ENCODE measurements at places on chromosomes 3 and 15. TPM values are rescaled to one million over a fixed set of nuclear protein-coding genes. Genes with fewer than 3 reads are reported as not detected.
A peak's percentile ranks its signal among the peaks of the same experiment; 100 is the strongest.

DNA sequence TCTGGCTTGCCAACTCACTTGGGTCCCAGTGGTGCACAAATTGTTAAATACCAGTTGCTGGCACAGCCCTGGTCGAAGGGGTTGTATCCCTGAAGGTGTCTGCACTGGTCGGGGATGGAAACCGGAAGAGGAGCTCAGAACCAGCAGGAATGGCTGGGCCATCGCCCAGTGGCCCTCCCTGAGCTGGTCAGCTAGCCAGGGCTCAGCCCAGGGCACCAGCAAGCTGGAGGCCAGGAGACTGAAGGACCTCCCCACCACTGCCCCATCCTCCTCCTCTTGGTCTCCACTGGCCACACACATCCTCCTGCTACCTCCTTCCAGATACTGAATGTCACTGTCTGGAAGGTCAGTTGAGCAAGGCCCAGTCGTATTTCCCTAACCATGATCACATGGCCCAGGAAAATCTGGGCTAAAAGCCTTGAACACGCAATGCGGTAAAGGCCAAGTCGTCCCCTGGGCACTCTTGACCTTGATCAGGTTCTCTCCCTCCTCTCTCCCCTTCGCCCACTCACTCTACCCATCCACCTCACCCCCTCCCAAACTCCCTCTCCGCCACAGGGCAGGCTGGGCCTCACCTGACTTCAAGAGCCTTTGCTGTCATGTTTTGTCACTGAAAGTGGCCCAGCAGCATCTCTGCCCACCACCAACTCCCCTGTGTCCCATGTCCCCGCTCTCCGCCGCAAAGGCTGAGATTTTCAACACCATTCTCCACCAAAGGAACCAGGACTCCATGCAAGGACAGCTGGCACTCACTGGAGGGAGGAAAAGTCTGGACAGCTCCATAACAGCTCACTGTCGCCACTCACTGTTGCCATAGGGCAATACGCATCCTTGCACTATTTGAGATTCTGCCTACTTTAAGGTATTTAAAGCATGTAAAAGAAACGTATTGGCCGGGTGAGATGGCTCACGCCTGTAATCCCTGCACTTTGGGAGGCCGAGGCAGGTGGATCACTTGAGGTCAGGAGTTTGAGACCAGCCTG, 12.1 kb downstream of the ZDHHC19 start:
- no peak for DNase-seq

DNA sequence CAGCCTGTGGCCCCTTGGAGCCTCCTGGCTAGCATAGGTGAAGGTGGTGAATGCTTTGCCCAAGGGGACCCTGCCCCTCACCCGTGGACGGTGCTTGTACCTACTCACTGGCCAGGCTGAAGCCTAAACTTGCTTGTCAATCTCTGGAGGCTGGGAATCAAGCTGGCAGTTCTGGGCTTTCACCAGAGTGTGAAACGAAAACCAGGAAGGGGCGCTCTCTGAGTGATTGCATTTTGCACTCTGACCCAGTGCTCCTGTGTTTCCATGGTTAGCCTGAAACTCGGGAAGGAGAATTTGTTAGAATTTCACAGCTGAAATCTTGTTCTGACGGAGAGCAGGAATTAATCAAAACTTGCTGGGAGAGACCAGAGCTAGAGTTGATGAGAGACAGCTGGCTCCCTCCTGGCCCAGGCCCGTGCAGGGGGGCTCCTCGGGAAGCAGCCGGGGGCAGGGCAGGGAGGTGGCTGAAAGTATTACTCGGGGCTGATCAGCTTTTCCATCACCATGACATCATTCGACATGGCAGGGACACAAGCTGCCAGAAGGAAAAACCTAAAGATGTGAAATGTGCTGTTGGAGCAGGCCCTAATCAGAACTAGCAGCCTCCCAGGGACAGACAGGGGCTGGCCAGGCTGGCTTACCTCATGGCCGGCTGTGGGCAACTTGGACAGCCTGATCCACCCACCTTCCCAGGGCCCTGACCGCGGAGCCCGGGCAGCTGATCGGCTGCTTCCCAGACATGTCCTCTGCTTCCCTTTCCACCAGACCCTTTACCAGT, 323.6 kb upstream of the CTDSPL start:
- no peak for DNase-seq

GRCh38 chr3:12756175-12756574, 2.9 kb downstream of the TMEM40 start:
- DNase-seq, result no peak

GRCh38 chr3:197224034-197224444, 74.4 kb downstream of the DLG1 start:
- no peak for DNase-seq

GRCh38 chr15:64877435-64877834, 34.3 kb upstream of the ANKDD1A start:
- no peak for DNase-seq

- DNase-seq, result no peak
Measured at GRCh38 chr3:65030847-65031463, 343.2 kb upstream of the ADAMTS9 start.

DNA sequence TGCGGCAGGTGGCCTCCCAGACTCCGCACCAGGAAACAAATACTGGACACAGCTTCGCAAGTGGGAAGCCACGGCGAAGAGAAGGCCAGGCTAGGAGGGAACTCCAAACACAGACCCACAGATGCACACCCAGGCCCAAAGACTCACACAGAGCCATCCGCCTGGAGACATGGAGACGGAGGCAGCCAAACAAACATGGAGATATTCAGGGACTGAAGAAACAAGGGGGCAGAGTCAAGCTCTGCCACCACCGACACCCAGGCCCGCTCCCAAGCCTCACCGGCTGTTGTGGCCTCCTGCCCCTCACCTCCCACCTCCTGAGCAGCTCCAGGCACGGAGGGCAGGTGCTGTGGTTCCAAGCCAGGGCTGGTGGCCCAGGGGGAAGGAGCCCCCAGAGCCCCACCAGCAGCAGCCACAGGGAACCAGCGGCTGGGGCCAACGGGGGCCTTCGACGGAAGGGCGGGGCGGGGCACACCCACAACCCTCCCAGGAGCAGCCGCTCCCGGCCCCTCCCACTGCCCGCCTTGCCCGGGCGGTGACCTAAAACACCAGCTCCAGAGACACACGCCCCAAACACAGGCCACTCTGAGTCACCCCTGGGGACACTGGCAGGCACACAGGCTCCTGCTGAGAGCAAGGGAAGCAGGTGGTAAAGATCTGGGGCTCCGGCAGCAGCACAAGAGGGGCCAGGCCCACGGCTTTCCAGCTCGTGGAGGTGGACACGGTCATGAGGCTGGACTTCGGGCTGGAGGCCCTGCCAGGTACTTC, 31.9 kb downstream of the TNK2 start:
- DNase-seq, result no peak

DNA sequence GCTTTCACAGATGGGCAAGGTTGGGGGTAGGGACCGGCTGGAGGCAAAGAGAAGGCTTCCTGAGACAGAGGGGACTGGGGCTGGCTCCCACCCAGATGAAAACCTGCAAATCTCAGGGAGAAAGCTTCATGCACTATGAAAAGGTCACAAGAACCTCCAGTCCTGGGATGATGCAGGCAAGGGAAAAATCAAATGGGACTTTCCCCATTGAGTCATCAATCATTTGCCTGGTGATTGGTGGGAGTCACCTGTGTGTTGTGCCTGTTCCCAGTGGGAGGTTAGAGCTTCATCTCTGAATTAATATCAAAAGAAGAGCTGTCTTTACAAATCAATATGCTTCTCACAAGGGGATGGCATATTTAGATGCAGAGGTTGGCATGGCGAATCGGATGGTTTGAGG, 49.9 kb downstream of the CACNA1D start:
- DNase-seq, result peak; percentile 6

DNA sequence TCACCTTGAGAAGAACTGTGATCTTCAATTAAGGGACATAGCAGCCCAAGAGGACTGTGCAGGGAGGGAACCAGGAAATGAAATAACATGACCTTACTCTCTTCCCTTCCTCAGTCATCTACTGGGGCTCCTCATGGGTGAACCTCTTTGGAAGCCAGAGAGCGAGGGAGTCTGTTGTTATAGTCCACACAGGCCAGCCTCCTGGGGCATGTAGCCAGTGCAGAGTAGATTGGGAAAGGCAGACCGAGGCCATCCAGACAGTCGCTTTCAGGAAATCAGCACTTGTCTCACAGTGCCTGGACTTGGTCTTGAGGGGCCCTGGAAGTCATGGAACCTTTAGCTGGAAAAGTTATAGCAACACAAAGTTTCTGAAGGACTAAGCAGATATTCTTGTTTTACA, 6.1 kb downstream of the CRTAP start:
- DNase-seq, result no peak

DNA sequence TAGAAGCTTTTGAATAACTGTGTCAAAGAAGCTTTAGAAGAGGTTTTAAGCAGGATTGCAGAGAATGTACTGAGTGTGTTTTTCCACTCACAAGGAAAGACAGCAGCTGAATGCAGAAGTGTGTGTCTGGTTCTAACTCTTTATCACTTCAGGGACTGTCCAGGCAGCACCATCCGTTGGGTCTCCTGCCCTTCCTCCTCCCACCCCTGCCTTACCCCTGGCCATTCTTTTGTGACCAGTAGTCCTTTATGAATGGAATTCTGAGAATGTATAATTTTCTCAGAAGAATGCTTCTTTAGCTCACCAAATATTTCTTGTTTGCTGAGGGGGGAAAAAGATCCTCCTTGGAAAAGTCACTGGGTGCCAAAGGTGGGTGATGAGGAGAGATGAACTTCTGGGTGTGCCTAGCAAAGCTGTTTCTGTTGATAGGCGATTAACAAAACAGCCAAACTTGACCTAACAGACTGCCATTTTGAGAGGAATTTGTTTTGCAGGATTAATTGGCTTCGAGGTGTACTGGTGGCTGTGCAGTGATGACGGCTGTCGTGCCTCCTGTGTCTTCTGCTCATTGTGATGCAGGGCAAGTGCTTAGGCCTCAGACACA, 70.9 kb downstream of the IGF1R start:
- DNase-seq, result no peak

DNA sequence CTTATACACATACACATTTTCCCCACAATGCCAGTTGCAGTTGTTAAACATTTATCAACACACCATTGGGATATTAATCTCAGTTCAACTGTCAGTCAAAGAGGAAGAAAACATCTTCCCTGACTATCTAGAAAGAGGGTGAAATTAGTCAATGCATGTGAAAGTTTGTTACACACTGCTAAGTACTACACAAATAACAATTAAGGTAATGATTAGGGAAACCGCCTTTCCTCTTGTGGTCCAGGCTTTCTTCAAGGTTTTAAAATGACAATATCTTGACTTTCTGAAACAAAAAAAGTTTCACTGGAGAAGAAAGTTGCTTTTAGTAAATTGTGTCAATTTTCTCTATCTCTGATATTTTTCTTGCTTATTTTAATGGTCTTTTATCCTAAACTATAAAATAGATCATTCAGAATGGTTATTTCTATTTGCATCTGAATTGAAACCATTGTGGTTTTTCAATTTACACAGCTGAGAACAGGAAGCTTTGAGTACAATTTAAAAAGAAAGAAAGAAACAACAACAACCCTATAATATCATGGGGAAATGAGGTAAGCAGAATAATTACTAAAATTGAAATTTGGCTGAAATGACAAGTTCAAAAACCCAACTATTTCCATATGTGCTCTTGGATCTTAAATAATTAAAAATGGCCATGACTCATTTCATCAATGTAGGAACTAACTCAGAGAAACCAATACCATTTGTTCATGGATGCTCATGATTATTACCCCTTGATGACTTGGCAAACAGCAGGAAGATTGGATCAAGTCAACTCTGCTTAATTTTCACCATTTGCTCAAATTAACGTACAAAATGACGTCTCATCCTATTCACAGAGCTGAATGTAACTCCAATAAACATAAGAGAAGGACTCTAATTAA, 31.7 kb downstream of the GPR149 start:
- no peak for DNase-seq

DNA sequence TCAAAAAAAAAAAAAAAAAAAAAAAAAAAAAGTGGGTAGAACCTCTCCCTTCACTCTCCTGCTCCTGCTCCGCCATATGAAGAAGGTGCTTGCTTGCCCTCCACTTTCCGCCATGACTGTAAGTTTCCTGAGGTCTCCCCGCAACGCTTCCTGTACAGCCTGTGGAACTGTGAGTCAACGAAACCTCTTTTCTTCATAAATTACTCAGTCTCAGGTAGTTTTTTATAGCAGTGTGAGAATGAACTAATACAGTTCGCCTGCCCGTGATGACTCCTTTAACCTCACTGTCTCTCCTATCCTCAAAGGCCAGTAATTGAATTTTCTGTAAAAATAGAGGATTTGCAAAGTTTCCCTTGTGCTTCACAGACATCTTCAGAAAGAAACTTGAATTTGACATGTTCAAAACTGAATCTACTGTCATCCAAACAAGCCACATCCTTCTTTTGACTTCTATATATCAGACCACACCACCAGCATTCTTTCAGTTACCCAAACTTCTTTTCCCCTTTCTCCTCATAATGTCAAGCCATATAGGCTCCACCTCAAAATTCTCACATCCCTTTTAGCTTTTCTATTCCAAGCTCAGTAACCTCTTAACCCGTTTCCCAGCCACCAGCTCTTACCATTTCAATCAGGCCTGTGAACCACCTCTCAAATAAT, 44.3 kb downstream of the P2RY1 start:
- DNase-seq, result no peak

DNA sequence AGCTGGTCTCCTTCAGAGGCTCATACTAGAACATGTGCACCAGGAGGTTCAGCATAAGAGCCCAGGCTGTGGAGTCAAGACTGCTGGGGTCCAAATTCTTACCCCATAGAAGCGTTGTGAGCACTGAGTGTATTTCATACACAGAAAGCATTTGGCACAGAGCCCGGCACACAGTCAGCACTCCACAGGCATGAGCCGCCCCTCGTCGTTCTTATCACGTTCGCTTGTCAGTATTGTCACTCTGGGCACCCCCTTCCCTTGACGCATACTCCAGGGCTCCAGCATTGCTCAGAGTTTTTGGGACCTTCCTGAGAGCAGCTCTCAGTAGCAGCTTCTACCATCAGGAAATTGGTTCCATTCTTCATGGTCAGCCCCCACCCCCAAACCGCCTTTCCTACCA, 25.2 kb downstream of the CORO2B start:
- DNase-seq, result no peak

DNA sequence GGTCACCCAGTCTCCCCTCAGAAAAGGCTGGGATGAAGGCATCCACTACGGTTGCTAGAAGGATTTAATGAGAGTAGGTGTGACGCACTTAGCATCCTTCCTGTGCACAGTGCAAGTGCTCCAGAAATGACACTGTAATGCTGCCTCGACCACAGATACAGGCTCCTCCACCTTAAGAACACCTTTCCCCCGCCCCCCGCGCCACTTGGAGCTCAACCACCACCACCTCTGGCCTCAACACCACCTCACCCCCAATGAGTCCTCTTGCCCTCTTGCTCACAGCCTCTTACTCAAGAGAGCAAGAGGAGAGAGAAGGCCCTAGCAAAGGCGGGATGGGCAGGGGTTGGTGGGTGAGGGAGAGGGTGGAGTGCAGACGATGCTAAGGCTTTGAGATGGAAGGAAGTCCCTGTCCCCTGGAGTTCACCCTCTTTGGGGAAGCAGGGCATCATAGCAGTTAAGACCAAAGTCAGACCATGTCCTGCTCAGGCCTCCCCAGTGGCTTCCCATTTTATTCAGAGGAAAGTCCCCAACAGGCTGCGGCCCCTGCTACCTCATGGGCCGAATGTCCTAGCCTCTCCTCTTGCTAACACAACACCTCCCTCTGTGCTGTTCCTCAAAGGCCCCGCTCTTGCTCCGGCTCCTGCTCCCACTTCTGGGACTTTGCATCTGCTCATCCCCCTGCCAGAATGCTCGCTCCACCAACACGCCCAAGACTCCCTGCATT, 8.3 kb downstream of the STARD5 start:
- DNase-seq, result no peak

- no peak for DNase-seq
Measured at GRCh38 chr3:71636001-71636400, 52.5 kb upstream of the FOXP1 start.

Gene ZNF660
- total RNA-seq, result 0.94 TPM

Gene PIF1
- 30.4 TPM for total RNA-seq

Gene FETUB
- not detected for total RNA-seq

Gene RBPMS2
- not detected for total RNA-seq

Gene CHST13
- total RNA-seq, result not detected

Gene ACVR2B
- total RNA-seq, result 4.3 TPM
